ENCODE measurements at places on chromosomes 3 and 15. TPM values are rescaled to one million over a fixed set of nuclear protein-coding genes. Genes with fewer than 3 reads are reported as not detected.

DNA sequence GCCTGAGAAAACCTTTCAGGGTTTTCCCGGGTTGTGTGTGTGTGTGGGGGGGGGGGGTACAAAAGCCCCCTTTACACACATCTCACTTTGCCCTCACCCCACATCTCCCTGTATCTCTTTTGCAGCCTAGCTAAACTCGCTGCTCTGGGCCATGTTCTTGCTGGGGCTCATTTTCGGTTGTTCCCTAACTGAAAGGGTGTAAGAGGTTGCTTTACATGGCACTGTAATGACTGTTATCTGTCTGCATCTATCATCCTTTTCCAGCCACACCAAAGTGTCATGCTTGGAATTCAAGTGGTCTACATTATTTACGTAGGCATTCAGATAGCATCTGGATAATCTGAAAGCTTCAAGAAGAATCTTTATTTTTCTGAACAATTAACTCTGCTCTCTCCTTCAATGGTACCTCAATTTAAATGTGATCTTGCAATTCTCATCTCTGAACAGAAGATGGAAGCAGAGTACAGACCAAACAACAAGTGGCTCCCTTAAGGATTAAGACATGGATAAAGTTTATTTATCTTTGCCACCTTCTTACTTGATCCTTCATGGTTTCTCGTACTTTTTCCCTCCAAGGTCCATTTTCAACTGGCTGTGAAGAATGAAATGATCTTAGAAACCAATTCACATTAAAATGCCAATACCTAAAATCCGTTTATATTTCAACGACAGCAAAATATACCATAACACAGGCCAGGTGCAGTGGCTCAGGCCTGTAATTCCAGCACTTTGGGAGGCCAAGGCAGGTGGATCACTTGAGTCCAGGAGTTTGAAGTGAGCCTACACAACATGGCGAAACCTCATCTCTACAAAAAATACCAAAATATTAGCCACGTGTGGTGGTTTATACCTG lies 34.9 kb downstream of the DCLK3 start:
- peak; percentile 55 for DNase-seq

DNA sequence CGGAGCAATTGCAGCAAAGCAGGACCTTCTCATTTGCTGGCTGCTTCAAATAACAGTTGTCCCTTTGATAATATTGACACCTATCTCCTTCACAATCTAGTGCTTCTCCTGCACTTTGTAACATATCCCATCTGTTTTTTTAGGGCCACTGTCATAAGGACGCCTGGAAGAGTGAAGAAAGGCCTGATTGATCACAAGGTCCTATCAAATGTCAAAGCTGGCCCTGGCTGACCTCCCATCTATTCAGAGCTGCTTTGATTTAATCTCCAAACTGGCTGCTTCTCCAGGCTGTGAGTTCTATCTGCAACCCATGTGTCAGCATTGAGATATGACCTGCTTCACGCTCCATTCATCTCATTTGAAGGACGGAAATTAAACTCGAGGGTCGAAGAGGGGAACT lies 601.2 kb upstream of the KCNMB2 start:
- peak; percentile 70 for DNase-seq

GRCh38 chr3:14448756-14449727 lies 46.6 kb downstream of the SLC6A6 start:
- DNase-seq = no peak

- no peak for DNase-seq
Observed at GRCh38 chr15:80967451-80967850, 22.2 kb downstream of the MESD start.

The SH3GL3 gene
- 14.2 TPM for polyA plus RNA-seq

DNA sequence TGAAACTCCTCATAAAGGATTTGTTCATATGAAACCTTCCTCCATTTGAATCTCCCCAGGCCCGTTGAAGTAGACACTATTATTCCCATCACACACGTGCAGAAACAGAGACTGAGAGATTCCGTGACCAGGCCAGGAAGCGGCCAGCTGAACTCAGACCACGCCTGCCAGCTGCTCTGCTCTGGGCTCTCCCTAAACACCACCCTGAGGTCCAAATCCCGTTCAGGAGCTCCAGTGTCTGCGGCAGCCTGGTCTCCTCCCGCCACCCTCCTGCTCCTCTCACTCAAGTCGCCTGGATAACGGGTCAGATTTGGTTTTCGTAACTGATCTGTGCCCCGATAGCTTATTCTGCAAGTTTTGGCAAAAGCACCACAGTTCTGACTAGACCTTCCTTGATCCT lies 53.6 kb upstream of the SNRPA1 start:
- no peak for DNase-seq

The GOLGA6A gene
- polyA plus RNA-seq = 0.27 TPM

The PLCH1 gene
- polyA plus RNA-seq = 13.6 TPM

The RAB6B gene
- polyA plus RNA-seq = 15.3 TPM

The WDR93 gene
- 3.7 TPM for polyA plus RNA-seq

GRCh38 chr15:27438403-27439375 lies 467.7 kb downstream of the GABRG3 start:
- DNase-seq = no peak

DNA sequence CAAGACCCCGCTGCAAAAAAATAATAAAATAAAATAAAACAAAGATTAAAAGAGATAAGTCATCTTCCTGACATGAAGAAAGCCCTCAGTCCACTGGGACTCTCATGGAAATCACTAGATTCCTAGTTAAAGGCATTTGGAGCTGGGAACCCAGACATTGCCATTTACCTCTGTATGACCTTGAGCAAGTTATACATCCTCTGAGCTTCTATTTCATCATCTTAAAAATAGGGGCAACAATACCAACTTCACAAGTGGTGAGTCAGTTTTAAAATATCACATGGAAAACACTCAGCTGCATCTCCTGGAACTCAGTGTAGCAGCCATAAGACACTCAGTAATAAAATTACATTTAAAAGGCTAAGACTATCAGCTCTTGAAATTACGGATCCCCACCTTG lies 334.8 kb downstream of the ERC2 start:
- no peak for DNase-seq

DNA sequence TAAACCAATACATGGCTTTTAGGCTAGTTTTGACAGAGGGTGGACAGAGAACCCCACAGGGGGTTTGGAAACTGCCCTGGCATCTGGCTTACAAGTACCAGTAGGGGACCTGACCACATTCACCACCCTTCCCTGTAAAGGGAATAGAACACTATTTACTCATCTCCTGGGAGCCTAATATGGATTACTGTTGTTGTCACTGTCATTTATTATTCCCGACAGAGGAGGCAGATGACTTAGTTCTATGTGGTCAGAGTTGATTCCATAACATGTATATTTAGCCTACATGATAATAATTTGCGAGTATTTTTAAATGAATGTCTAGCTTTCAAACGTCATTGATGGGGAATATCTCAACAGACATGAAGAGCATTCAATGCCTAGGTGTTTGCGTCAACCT lies 15.9 kb downstream of the ZBTB38 start:
- no peak for DNase-seq

The IL17RE gene
- polyA plus RNA-seq = 18.6 TPM

The AP3B2 gene
- polyA plus RNA-seq = 4.8 TPM

The SLC15A2 gene
- polyA plus RNA-seq = 16.0 TPM

The STAB1 gene
- 37.6 TPM for polyA plus RNA-seq

The OSTN gene
- 8.1 TPM for polyA plus RNA-seq

DNA sequence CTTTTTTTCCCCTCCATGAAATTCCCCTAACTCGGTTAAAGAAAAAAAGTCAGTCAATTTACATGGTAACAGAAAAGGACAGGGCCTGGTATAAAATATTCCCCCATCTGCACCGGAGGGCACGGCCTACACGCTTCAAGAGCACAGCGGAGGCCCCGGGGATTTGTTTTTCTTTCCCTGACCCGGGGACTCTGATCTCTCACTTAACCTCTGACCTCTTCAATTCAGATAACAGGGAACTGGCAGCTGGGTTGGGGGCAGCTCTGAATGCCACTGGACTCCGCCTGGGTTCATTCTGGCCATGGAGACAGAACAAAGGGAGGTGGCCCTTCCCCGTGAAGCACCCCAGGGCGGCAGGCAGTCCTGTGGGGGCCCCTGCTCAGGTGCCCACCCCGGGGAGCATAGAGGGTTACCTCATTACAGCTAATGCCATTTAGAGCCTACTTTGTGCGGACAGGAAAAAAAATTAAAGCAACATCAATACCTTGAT lies 257.5 kb downstream of the SHQ1 start:
- DNase-seq = no peak

DNA sequence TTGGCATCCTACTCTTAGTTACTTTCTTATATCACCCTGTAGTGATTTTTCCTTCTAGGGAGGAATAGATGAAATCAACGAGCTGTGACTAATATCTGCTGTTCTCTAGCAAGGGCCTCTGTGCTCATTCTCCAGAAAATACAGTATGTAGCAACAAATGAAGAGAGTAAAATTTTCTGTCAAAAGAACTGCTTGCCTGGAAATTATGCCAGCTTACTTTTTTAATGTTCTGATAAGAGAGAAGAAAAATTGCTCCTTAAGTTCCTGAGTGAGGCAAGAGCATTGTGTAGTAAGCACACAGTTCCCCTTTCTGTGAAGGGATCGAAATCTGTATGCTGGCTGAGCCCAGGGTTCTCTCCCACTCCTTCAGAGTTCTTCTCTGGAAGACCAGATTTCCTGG lies 51.4 kb upstream of the GK5 start:
- no peak for DNase-seq

The POU1F1 gene
- 0.12 TPM for polyA plus RNA-seq

The MASP1 gene
- 8.7 TPM for polyA plus RNA-seq

DNA sequence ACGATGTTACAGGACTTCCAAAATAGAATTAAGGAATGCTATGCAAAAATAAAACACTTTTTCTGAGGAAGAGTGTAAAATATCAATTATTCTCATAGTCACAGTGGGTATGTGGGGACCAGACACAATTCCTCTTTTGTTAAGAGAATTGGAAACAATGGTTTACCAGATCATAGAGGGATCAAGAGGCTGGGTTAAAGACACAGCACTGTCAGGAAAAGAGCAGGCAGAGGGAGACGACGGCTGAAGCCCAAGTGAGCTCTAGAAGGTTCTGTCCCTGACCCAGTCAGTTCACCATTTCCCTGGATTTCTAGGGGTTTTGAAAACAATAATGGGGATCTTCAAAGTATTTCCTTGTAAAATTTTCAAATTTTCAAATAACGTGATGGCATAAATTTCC lies 54.0 kb upstream of the POLR2M start:
- DNase-seq = no peak

The ZNF717 gene
- polyA plus RNA-seq = 27.5 TPM

GRCh38 chr3:172100482-172100881 lies 61.1 kb downstream of the FNDC3B start:
- no peak for DNase-seq

- no peak for DNase-seq
Observed at GRCh38 chr3:46455231-46456115, 9.2 kb downstream of the LTF start.

The CLDN11 gene
- polyA plus RNA-seq = 192 TPM

The C15orf61 gene
- 6.0 TPM for polyA plus RNA-seq

The MME gene
- 467 TPM for polyA plus RNA-seq

DNA sequence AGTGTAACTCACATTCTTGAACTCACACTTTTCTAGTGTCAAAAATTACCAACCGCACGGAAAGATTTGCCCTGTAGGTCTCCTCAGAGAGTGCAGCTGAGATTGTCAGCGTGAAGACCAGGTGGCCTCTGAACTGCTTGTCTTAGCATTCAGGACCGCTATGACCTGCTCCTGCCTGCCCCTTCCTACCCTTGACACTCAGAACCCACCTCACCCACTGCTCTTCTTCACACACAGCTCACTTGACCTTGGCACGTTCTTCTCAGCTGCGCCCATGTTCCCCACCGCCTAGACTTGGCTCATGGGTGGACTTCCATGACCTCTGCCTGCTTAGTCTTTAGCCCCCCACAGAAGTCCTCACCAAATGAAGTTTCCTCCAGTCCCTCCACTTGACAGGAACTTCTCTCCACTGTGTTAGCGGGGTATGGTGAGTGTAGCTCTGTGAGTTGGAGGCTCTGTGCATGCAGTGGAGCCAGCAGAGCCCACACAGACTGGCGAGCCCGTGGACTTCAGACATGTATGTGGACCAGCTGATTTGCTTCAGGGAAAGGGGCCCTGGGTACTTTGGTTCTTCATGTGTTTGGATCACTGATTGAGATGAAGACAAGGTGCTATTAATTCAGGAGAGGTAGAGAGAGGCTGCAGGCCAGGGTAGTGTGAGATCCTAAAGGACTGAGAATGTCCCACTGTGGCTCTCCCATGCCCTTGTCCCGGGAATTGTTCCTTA lies 221.3 kb downstream of the OPA1 start:
- DNase-seq = no peak

The DPP8 gene
- 40.1 TPM for polyA plus RNA-seq

- DNase-seq = no peak
Observed at GRCh38 chr3:35500641-35501350, 138.5 kb upstream of the ARPP21 start.

DNA sequence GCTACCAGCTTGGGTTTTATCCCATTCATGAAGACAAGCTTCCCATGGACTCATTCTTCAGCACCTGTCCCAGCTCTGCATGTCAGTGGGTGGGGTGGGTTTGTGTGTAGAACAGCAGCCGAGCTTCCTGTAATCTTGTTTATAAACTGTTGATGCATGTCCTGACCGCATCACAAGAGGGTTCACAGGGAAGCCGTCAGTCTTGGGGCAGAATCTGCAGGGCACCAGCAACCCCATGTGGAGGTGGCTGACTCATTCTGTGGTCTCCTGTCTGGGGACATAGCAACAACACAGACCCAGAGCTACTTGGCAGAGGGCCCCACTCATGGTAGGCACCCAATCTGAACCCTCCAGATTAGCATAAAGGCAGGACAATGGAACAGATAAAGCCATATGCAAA lies 35.6 kb downstream of the DAPK2 start:
- DNase-seq = no peak

DNA sequence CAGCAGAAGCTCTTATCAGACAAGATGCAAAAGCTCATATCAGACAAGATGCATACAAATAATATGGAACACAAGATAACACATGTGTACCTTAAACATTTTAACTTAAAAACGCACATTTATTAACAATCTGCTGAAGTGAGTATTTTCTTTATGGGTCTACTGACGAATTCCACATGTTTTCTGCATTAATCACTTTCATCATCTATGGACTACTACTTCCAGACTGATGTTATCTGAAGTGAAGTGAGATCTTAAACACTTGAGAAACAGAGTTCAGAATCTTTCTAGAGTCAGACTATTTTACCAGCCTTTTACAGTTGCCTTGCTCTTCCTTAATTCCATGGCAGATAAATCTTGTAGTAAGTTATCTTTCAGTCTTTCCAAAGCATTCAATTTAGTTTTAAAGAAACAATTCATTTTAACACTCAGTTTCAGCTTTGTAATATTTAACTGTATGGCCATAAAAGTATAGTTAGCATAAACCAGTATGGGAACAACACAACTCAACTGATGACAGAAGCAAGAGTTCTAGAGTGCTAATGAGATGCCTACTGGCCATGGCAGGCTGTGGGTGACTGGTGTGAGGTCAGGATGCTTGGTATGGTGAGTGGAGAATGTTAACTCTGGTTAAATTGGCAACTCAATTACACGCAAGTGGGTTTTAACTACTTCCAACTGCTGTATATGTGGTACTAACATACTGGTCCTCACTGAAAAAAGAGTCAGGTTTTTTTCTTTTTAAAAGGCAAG lies 9.8 kb downstream of the CMTM6 start:
- DNase-seq = no peak

DNA sequence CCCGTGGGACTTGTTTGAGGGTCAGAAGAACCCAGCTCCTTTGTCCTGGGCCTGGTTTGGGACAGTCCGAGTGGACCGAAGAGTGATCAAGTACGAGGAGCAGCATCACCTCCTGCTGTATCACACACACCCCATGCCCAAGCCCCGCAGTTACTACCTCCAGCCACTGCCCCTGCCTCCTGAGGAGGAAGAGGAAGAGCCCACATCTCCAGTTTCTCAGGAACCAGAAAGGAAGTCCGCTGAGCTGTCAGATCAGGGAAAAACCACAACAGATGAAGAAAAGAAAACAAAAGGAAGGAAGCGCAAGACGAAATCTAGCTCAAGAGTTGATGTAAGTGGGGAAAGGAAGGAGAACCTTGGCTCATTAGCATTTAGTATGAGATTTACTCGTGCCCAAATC lies 3.3 kb upstream of the P2RY12 start:
- no peak for DNase-seq
